ENCODE measurements at places on chromosomes 3 and 15.

- DNase-seq = no peak
Observed at GRCh38 chr15:39153716-39154115, 427.2 kb upstream of the THBS1 start.

DNA sequence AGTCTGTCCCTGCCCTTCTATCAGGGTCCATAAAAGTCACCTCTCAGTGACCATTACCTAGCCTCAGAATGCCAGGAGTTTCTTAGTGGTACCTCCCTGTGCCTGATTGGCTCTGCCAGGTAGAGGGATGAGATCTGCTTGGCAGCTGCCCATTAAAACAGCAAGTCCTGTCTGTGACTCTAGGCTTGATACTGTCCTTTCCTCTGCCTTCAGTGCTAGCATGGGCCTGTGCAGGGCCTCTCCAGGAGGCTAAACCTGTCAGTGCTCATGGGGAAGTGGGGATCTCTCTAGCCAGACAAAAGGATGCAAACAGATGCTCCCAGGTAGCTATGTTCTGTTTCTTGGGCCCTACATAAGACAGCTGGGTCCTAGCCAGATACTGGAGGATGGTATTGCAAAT, 10.0 kb upstream of the MANF start:
- no peak for DNase-seq

- DNase-seq = no peak
Observed at GRCh38 chr3:83902787-83903533, 1055.8 kb upstream of the CADM2 start.

- no peak for DNase-seq
Observed at GRCh38 chr3:100030346-100030745, 84.0 kb downstream of the FILIP1L start.

GRCh38 chr15:68816795-68817303, 3.8 kb downstream of the ANP32A start:
- no peak for DNase-seq

DNA sequence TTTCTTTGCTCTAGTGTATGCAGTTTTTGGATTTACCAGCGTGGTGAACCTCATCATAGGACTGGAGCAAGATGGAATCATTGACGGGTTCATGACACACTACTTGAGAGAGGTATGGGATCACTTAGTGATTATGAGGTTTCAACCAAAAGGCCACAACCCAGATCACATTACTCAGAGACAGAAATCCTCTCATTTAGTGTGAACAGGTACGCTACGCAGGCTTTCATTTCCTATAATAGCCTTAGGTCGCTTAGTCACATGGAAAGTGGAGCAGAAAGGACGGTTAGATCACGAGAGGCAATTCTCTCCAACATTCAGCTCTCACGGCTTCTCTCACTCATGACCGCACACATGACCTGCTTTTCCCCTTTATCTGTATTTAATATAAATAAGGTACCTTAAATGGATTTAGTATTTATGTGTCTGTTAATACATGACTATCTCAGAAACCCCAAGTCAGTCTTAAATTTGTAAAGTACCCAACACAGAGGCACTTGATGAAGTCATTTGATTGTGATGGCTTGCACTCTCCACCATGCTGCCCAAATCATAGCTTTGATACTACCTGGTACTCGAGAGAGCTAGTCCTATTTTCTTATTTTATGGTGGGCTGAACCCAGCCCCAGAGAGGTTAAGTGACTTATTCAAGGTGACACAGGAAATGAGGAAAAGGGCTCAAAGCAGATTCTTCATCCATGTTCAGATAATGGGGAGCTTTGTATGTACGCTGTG, 8.6 kb downstream of the TM6SF1 start:
- no peak for DNase-seq

DNA sequence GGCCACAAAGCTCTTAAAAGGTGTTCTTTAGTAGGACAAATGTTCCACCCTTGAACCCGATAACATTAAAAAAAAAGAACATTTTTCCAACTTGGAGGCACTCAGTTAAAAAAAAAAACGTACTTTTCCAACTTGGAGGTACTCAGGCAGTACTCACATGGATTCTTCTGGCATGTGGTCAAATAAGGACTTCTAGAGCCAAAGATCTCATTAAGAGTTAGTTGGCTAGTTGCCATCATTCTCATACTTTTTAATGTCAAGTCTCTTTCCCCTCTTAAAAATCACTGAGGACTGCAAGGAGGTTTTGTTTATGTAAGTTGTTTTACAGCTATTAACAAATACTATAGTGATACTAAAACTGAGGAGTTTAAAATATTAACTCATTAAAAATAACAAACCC, 101.0 kb downstream of the CADPS start:
- no peak for DNase-seq

DNA sequence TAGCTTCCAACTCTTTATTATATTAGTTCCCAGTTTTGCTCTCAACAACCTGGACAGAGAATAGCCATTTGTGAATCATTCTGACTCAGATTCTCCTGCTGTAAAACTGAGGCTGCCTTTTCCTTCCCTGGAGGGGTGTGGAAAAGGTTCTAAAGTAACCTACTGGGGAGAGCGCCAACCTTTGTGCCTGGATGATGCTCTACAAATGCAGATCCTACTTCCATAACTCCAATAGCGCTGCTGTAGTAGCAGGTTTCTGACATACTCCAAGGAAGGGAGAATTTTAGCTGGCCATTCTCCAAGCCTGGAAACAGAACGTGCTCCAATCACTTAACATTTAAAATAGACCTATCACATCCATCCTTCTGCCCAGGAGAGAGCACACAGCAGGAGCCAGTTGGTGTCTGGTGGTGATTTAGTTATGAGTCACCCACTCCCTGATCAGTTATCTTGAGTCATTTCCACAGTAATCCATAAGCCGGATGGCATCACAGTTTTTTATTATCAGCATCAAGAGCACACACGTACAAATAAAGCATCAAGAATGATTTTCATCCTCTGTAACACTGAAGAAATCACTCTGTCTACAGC, 38.3 kb downstream of the MYH15 start:
- DNase-seq = no peak

DNA sequence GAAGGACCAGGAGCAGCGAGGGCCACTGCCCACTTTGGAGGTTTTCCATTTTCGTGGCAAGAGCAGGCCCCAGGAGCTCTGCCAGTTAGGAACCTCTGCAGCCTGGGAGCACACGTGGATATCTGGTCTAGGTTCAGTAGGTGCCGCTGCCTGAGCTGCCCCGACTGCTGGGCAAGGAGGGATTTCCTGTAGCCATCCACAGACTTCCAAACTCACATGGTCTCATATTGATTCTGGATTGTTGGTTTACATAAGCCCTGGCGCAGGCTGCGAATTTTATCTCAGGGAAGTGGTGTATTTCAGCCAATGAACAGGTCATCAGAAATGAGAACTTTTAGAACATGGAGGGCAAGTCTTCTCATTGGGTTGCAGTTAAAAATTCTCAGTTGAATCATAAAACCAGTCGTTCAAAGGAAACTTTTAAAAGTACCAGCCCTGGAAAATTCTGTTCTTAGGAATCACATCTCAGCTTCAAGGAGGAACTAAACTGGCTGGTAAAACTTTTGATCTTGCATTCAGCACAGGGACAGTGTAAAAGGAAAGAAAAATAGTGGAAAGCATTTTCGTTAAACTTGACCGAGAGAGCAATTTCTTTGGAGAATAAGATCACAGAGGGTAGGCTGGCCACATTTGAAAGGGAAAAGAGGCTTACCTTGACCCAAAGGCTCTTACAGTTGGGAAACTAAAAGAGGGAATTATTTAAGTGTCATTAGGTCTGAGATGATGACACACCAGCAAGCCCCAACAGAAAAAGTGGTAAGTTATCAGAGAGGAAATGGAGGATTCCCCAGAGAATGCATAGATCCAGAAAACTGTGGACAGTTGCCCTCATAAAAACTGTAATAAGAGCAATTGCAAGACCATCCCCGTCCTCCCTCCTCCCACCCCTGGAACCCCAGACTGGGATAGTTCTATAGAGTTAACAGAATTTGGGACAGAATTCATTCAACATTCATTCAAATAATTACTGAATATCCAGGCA, 6.4 kb upstream of the RTP3 start:
- no peak for DNase-seq

GRCh38 chr3:156133076-156133475, 12.7 kb downstream of the KCNAB1 start:
- DNase-seq = no peak

- DNase-seq = peak; percentile 4
Observed at GRCh38 chr3:60434950-60435349, 816.3 kb downstream of the FHIT start.

DNA sequence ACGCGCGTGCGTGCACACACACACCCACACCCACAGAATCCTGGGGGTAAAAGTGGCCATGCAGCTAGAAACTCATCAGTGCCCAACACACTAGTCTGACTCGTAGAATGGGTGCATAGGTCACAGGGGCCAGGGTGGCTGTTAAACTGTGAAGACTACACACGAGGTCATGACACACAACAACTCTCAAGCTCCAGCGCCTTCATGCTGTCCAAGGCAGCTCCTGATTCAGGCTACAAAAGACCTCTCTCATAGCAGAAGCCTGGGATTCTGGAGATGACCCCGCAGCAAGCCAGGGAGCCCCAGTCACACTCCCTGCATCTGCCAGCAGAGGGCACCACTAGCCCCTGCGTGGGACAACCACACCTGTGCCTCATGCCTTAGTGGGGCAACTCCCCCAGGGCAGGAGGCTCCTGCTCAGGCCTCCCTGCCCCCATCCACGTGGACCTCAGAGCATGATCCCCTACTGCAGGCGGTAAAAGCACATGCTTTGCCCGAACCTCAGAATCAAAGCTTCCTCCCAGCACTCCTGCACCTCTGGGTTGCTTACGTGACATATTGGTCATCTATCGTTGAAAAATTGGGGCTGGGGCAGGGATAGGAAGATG, 93.1 kb downstream of the LRIG1 start:
- peak; percentile 83 for DNase-seq
